ENCODE measurements at places on chromosomes 2 and 18. TPM values are rescaled to one million over a fixed set of nuclear protein-coding genes. Genes with fewer than 3 reads are reported as not detected.

DNA sequence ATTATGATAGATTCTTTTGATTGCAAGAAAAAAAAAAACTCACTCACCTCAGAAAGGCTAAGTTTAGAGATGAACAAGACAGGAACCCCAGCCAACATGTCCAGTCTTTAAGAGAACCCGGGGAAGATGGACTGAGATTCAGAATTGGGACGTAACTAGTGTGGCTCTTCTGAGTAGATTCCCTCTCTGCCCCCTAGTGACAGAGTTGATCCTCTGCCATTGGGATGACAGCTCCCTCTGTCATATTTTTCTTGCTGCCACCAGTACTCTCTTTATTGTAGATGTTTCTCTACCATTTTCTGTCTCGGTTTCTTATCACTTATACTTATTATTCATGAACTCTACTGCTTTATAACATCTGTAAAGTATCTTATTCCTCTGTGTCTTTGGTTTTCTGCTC lies 77.7 kb downstream of the GULP1 start:
- no peaks in the 10 kb centered on the region for H3K36me3 ChIP-seq
- no peaks in the 10 kb centered on the region for H3K4me1 ChIP-seq
- no peaks in the 10 kb centered on the region for H3K27me3 ChIP-seq
- no peak overlapping the region for H3K4me3 ChIP-seq
- no peak overlapping the region for H3K27ac ChIP-seq

The PDCD1 gene
- 0.29 TPM for polyA plus RNA-seq

The FOXD4L1 gene
- polyA plus RNA-seq = 0.12 TPM

The UPP2 gene
- polyA plus RNA-seq = not detected

The TXNDC2 gene
- polyA plus RNA-seq = not detected

DNA sequence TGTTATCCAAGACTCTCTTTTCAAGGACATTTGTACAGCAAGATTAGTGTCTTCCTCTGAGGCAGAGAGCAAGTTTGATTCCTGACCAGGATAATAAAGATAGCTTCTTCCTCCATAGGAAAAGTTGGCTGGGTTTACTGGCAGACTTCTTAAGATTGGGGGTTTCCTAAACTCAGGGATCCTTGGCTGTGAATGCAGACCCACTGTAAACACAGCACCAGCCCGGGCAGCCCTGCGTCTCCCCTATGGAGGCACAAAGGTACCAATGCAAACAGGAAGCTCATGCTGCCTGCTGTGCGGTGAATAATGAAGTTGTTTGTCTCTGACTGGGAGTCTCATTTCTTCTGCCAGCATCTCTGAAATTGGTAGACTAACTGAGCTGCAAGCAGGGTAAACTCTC lies 96.2 kb upstream of the ARHGAP28 start:
- H3K27ac ChIP-seq = no peak overlapping the region
- no peaks in the 10 kb centered on the region for H3K27me3 ChIP-seq
- H3K36me3 ChIP-seq = no peaks in the 10 kb centered on the region

GRCh38 chr2:25966531-25967270 lies 15.6 kb downstream of the KIF3C start:
- H3K4me1 ChIP-seq = no peaks in the 10 kb centered on the region
- H3K4me3 ChIP-seq = no peak overlapping the region
- no peak for DNase-seq

DNA sequence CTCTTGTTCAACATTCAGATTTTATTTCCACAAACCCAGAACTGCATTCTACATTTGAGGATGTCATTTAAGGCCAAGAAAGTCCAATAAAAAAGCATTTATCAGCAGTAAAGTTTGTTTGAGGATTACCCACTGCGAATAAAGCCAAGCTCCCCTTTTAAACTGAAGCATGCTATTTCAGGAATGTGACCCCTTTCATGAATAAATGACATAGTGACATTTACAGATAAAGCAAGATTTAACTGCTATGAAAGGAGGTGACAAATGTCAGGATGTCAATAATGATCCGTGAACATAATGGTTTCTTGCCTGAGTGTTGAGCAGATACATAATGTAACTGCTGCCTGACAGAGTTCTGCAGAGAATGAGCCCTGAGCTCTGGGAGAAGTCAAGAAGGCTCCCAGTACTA lies 146.3 kb downstream of the TDRD15 start:
- no peaks in the 10 kb centered on the region for H3K27me3 ChIP-seq
- no peak for DNase-seq
- no peaks in the 10 kb centered on the region for H3K36me3 ChIP-seq

GRCh38 chr2:12552092-12552491 lies 164.6 kb upstream of the TRIB2 start:
- peak; percentile 34 for DNase-seq
- no peak overlapping the region for H3K27ac ChIP-seq
- H3K36me3 ChIP-seq = no peaks in the 10 kb centered on the region
- peaks cover 23% of the 10 kb centered on the region for H3K4me1 ChIP-seq

The TGOLN2 gene
- 122 TPM for polyA plus RNA-seq

GRCh38 chr2:33116799-33117198 lies 170.0 kb downstream of the LTBP1 start:
- no peaks in the 10 kb centered on the region for H3K27me3 ChIP-seq
- no peak overlapping the region for H3K4me3 ChIP-seq
- H3K4me1 ChIP-seq = no peaks in the 10 kb centered on the region
- no peak for DNase-seq

DNA sequence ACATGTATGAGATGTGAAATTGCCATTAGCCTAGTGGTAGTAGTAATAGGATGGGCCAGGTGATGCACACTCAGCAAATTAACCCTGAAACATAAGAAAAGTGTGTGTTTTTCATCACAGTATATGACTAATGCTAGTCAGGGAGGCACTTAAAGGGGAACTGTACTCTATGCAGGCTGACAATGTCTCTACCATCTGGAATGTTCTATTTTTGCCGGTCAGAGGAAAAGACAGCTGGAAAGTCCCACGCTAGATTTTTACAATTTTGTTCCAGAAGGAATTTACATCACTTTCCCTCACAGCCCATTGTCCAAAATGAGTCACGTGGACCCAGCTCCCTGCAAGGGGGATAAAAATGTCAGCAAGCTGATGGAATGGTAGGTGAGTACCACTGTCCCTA lies 746.3 kb upstream of the CHAC2 start:
- no peak for DNase-seq
- H3K36me3 ChIP-seq = no peaks in the 10 kb centered on the region
- H3K4me3 ChIP-seq = no peak overlapping the region
- H3K27me3 ChIP-seq = no peaks in the 10 kb centered on the region
- H3K4me1 ChIP-seq = no peaks in the 10 kb centered on the region

The AGXT gene
- polyA plus RNA-seq = not detected

- H3K27me3 ChIP-seq = no peaks in the 10 kb centered on the region
- no peak overlapping the region for H3K4me3 ChIP-seq
- H3K4me1 ChIP-seq = peaks cover 18% of the 10 kb centered on the region
- H3K36me3 ChIP-seq = no peaks in the 10 kb centered on the region
- no peak overlapping the region for H3K27ac ChIP-seq
Measured at GRCh38 chr2:240575101-240575965, 7.0 kb downstream of the RNPEPL1 start.

The DSG4 gene
- not detected for polyA plus RNA-seq

The NDUFAF7 gene
- polyA plus RNA-seq = 12.2 TPM

The MREG gene
- 2.1 TPM for polyA plus RNA-seq

The IHH gene
- not detected for polyA plus RNA-seq

The ECEL1 gene
- not detected for polyA plus RNA-seq
